ENCODE measurements at places on chromosomes 6 and 20.

- no peak for DNase-seq
Observed at GRCh38 chr6:78400076-78400475, 467.3 kb upstream of the IRAK1BP1 start.

DNA sequence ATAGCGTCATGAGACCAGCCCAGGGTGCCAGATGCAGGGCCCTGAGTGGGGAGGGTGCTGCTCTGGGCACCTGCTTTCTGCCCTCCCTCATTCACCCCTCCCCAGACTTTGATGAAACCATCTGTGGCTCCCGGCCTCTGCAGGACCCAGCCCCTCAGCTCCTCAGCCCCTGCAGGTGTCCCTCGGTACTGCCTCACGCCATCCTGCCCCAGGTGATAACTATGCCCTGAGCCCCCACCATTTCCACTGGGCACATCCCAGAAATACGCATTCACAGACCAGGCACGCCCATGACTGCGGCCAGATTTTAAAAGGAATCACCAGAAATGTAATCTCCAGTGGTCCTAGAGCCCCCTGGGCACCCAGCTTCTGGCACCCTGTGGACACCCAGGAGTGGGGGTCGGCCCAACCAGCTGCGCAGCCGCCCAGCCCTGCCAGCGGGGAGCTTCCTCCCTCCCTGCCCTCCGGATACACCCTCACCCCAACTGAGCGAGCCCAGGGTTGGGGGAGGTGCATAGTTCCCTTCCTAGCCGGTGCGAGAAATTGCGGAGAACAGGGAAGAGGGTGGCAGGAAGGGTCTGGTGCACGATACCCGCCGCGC is 615 bp upstream of the NTSR1 start:
- DNase-seq = no peak

DNA sequence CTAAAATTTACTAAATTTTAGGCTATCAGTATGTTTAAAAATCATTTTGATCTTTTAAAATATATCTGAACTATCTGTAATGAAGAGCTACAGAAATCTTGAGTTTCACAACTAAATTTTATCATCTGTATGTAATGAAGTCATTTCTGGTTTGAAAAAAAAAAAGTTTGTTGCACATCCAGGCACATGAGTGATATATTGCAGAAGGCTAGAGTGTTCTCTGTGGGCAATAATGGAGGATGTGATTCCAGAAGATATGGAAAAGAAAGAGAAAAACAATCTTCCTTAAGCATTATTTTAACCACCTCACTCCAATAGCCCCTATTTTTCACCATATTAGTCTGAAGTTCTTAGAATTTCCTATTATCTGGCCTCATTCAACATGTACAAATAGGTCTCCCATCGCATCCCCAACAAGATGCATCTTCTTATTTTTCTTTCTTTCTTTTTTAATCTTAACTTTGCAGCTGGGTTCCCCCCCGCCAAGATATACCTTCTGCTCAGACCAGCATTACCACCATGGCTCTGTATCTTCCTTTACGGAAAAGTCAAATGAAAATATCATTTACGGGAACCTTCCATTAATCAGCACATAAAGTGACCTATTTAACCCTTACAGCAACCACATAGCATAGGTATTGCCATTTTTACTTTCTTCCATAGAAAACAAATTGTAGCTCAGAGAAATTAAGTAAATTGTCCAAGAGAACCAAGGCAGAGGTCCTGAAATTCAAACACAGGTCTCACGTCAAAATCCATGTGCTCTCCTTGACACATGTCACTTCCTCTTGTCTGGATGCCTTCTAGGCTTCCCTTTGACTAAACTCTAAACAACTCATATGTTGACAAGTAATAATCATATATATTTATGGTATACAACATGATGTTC is 116.9 kb downstream of the KIF13A start:
- DNase-seq = no peak

- no peak for DNase-seq
Observed at GRCh38 chr20:1945660-1946059, 48.2 kb downstream of the PDYN start.

DNA sequence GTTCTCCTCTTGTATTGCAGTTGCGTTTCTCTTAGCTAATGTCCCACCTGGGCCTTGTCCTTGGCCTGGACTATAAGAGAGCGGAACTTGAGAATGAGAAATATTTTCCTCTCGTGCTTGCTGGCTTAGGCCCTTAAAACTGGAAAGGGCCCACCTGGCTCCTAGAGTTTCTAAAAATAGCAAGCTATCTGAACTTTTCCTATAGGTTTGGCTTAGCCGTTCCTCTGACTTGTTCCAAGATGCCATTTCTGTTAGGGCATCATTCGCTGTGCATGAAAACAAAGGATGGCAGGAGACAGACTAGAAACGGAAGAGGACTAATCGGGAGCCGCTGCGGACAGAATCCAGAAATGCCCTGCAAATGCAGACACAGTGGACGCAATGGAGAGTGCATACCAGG is 4.5 kb downstream of the RIPOR3 start:
- peak; percentile 96 for DNase-seq

- no peak for DNase-seq
Observed at GRCh38 chr6:41360314-41360685, 24.9 kb downstream of the NCR2 start.

Data from muscle of leg (tissue), 16 donors.